Activated T-cell treated with anti-CD3 and anti-CD28 coated beads, Interleukin-2, amount 50 U/mL, for 1 hour (primary cell): ENCODE measurements at places on chromosomes 1 and 21.

GRCh38 chr1:161226759-161227158 lies 899 bp downstream of the TOMM40L start:
- no peak for DNase-seq

- DNase-seq, result no peak
These were observed 485.7 kb downstream of the NUF2 start for GRCh38 chr1:163807331-163808049.

- DNase-seq, result no peak
These were observed 49.6 kb downstream of the MTR start for GRCh38 chr1:236844499-236845271.

- no peak for DNase-seq
These were observed 12.2 kb downstream of the EVA1C start for GRCh38 chr21:32424674-32425073.

GRCh38 chr1:15153842-15154479 lies 414 bp downstream of the TMEM51 start:
- DNase-seq, result no peak

DNA sequence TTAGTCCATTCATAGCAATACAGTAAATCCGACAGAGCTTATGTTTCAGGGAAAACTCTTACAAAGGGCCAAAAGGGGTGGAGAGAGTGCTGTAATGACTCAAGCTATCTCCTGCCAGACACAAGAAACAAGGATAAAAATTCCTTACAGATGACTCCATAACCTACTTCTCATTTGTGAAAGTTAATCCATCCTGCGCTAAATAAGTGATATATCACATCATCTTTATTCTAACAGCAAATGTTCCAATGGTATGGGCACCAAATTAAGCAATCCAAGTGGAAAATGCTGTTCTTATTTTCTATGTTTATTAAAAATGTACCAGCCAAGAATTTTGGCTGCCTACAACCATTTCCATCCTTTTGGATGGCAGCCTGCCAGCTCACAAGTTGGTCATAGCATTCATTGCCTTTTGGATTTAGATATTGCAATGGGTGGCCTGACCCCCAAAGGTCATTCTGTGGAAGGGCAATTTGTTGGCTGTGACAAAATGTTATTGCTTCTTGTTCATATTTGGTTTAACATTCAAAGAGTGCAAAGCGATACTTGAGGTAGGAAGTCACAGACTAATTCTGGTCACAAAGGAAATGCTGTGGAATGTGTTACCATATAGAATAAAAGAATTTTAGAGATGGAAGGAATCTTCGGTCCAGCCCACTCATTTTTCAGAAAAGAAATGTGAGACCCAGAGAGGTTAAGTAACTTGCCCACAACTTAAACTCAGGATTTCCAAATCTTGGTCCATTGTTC lies 2.8 kb upstream of the ENAH start:
- DNase-seq, result no peak

DNA sequence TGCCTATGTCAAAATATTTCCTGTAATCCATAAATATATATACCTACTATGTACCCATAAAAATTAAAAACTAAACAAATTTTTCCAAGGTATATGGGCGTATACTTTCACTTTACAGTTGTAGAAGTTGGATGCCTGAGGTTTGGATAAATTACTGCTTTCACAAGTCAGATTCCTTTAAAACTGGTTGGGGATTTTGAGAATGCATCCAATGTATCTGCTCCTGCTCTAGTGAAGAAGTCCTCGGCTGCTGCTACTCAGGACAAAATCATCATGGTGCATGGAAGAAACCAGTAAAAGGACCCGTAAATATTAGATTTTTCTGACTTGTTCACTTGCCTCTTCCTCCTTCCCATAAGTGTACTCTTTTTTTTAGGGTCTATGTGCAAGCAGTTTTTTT lies 841.1 kb downstream of the USP25 start:
- no peak for DNase-seq

DNA sequence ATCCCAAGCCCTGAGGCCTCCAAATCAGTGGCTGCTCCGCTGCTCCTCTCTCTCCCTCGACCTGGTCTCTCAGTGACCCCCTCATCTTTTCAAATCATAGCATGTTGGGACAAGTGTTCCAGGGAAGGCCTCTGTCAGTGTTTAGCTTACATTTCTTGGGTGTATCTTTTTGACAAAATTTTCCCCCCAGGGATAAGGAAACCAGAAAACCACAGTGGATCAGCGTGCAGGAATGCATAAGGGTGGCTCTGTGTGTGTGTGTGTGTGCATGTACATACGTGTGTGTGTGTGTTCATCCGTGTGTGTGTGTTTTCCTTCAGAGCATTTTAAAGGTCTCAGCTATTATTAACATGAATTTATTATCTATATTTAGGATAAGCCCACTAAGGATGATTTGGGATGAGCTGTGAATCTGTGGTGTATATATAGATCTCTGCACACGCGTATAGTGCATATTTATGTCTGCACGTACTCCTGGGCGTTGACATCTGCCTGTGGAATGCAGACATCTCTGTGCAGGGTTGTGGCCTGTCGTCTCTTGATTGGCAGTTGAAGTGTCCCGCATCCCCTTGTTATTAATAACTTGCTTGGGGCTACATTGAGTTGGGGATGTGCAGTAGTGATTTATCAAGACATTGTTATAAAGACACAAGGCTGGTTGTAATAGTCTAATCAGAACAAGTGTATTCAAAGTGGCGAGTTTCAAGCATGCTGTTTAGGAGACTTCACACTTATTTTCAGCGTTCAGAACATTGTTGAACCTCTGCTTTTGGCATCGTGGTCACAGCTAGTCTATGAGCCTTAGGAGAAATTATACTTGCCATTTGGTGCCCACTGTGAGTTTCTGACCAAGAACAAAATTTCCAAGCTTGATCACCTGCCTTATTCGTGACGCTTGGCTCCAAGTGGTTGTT lies 55.6 kb downstream of the GALNT2 start:
- DNase-seq, result no peak

DNA sequence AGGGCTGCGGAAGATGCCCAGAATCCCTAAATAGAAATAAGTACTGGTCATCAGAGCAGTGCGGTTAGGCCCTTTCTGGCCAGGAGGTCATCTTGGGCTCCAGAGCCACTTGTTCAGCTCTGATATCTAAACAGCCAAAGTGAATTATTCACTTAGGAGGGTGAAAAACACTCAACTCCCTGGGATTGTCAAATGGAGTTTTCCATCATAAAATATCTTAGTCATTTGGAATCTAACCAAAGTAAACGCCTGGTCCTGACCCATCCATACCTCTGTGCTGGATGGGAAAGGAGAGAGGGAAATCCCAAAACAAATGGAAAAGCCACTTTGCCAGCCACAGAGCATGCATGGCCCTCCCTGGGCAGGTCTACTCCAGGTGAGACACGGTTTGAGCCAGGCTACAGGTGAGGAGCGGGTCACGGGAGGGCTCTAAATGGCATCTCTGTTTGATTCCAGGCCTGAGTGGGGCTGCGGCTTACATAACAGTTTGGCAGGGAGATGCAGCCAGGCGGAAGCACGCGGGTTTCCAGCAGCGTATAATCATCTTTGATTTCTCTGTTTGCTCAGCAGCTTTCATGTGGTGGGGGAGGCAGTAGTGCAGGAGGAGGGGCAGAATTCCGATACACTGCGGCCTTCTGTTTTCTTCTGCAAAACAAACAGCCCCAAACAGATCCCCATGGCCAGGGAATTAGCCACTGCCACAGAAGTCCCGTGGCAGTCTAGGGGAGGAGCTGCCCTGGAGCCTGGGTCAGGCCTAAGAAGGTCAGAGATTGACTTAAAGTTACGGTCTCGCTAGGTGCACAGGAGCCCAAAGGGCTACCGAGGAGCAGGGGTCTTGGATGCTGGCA lies 59.1 kb upstream of the ZNF648 start:
- no peak for DNase-seq

DNA sequence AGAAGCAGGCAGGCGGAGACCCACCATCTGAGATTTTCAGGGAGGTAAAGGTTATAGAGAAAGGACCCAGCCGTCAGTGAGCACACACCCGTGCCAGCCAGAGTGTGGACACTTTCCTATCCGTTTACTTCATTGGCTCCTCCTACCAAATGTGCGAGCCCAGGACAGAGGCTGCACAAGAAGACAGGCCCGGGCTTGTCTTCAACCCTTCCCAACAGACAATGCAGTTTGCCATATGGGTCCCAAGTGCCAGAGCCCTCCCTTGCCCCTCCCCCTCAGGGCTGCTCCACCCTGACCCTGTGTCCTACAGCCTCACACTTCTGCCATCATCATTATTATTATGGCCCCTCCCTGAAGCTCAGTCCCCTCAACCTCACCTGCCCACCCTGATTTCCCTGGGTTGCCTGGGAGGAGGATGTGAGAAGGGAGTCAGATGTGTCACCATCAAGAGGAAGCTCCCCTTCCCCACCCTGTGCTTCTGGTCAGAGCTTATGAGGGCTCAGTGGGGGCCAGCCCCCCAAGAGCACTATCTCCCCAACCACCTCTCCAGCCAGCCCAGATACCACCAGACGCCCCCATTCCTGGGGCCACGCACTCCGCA lies 9.4 kb downstream of the LAPTM5 start:
- DNase-seq, result no peak

DNA sequence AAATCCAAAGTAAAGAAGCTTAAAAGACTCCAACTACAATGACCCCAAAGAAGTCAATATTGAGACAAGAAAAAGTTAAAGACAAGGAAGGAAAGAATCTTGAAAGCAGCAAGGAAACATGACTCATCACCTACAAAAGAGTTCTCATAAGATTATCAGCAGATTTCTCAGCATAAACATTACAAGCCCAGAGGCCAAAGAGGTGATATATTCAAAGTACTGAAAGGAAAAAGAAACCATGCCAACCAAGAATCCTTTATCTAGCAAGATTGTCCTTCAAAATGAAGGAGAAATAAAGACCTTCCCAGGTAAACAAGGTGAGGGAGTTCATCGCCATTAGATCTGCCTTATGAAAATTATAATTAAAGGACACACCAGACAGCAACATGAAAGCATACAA lies 49.8 kb downstream of the CSMD2 start:
- no peak for DNase-seq

- DNase-seq, result no peak
These were observed 2.2 kb downstream of the CELSR2 start for GRCh38 chr1:109251277-109252166.

- no peak for DNase-seq
These were observed 51.2 kb upstream of the NFASC start for GRCh38 chr1:204819495-204819894.

DNA sequence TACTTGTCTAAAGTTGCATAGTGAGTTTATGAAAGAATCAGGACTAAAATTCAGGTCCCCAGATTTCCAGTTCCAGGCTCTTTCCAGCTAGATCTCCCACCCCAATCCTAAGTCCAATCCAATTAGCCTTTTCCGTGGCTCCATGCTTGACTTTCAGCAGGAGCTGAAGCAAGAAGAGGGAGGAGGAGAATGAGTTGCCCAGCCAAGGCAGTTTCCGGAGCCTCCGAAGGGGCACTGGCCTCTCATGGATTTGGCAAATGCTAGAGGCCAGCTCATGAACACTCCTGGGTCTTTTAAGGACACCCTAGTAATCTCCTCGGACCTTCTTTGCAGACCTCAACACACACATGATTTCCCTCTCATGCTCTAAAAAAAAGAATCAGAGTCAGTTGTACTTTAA lies 10.5 kb upstream of the LRRC52 start:
- DNase-seq, result no peak

- no peak for DNase-seq
These were observed 320.4 kb downstream of the RWDD3 start for GRCh38 chr1:95554408-95554807.

GRCh38 chr21:33495743-33496142 lies 4.2 kb upstream of the DNAJC28 start:
- DNase-seq, result no peak

- DNase-seq, result no peak
These were observed 76.4 kb downstream of the SNRPE start for GRCh38 chr1:203937678-203938330.

GRCh38 chr1:248755517-248755916 lies at the start of gene LYPD8:
Gene LYPD8, minus strand, starts transcription at chr1:248755759. Its CDS starts 4,678 bp downstream, at chr1:248751081.
- no peak for DNase-seq

GRCh38 chr1:229884765-229885164 lies 182.3 kb upstream of the GALNT2 start:
- DNase-seq, result no peak

GRCh38 chr1:172851856-172852255 lies 193.0 kb downstream of the FASLG start:
- DNase-seq, result no peak

- DNase-seq, result no peak
These were observed 8.6 kb downstream of the LDLRAD1 start for GRCh38 chr1:54009406-54009805.

- DNase-seq, result no peak
These were observed 4.9 kb upstream of the NPL start for GRCh38 chr1:182784556-182785171.

DNA sequence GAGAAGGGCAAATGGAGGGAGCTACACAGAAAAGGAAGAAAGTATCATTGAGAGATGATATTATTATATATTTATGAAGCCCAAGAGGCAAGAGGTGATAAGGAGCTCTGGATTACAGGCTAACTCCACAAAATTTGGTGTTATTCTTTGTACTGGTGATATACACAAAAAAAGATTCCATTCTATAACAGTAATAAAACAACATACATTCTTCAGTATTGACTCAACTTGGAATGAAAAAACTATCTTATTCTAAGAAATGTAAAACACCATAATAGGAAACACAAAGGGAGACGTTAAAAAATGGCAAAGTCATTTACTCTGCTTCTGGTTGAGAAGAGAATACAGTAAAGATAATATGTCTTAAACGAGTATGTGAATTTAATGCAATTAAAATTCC lies 99.4 kb downstream of the TEX35 start:
- no peak for DNase-seq

- no peak for DNase-seq
These were observed 174.9 kb downstream of the IER5 start for GRCh38 chr1:181263444-181263843.

- no peak for DNase-seq
These were observed 702.9 kb downstream of the BRINP3 start for GRCh38 chr1:189774721-189775287.

- DNase-seq, result no peak
These were observed 4.6 kb downstream of the KCNC4 start for GRCh38 chr1:110214454-110215404.

DNA sequence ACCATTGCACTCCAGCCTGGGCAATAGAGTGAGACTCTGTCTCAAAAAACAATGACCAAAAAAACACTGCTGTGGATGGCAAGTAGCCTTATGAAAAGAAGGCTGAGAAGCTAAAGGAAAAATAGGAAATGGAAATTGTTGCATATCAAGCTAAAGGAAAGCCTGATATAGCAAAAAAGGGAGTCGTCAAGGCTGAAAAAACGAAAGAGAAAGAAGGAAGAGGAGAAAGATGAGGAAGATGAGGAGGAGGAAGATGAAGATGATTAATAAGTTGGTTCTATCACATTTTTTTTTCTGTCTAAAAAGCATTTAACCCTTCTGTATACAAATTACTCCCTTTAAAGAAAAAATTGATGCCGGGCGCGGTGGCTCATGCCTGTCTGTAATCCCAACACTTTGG lies 10.2 kb upstream of the PRDX1 start:
- no peak for DNase-seq

DNA sequence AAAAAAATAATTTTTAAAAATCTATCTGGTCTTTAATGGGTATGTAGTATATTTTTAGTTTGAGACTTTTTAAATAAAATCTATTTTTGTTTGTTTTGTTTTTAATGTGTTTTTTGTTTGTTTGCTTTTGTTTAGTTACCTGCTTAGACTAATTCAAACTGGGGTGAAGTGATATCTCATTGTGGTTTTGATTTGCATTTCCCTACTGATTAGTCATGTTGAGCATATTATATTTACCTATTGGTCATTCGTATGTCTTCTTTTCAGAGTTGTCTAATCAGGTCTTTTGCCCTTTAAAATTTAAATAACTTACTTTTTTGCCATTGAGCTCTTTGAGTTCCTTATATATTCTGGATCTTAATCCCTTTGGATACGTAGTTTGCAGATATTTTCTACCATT lies 20.3 kb downstream of the CD1B start:
- DNase-seq, result no peak

- no peak for DNase-seq
These were observed 8.5 kb downstream of the VPS45 start for GRCh38 chr1:150076066-150076465.
